Karpas-422 (cell line): ENCODE measurements at places on chromosomes 1 and 21. TPM values are rescaled to one million over a fixed set of nuclear protein-coding genes. Genes with fewer than 3 reads are reported as not detected.

DNA sequence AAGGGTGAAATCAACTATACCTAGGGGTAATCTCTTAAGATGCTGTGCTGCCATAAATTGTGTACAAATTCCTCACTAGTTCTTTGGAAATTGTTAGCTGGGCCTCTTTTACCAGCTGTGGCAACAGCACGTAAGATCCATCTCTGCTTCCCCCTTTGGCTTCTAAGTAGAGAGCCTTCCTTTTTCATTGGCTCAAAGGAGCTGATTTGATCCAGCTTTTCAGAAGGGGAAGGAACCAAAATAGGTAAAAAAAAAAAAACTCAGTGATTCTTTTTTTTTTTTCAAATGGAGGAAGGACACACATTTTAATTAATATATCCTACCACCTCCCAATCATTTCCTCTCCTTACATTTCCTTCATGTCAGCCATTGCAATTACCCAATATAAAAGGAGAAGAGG lies 4.0 kb upstream of the RCAN1 start:
- H3K36me3 ChIP-seq = no peaks in the 10 kb centered on the region
- no peak overlapping the region for H3K4me3 ChIP-seq
- peaks cover 8% of the 10 kb centered on the region for H3K4me1 ChIP-seq
- no peak for DNase-seq
- H3K27ac ChIP-seq = no peak overlapping the region

GRCh38 chr21:43774163-43774562 lies 1.9 kb downstream of the CSTB start:
- no peak overlapping the region for H3K4me3 ChIP-seq
- H3K36me3 ChIP-seq = peaks cover 15% of the 10 kb centered on the region
- no peaks in the 10 kb centered on the region for H3K27me3 ChIP-seq
- H3K4me1 ChIP-seq = peaks cover 15% of the 10 kb centered on the region

- no peaks in the 10 kb centered on the region for H3K27me3 ChIP-seq
- H3K4me1 ChIP-seq = no peaks in the 10 kb centered on the region
- H3K36me3 ChIP-seq = no peaks in the 10 kb centered on the region
- DNase-seq = no peak
- no peak overlapping the region for H3K27ac ChIP-seq
- H3K4me3 ChIP-seq = no peak overlapping the region
Measured at GRCh38 chr1:164637461-164638375, 78.7 kb downstream of the PBX1 start.

- H3K4me1 ChIP-seq = no peaks in the 10 kb centered on the region
- no peak for DNase-seq
- no peaks in the 10 kb centered on the region for H3K27me3 ChIP-seq
Measured at GRCh38 chr1:81699234-81699633, 101.5 kb upstream of the ADGRL2 start.

Gene CFH
- not detected in 2 replicates for total RNA-seq

Gene USF1
- 61.2 and 111 TPM in 2 replicates for total RNA-seq
